ENCODE measurements at places on chromosomes 4 and X. TPM values are rescaled to one million over a fixed set of nuclear protein-coding genes. Genes with fewer than 3 reads are reported as not detected.

DNA sequence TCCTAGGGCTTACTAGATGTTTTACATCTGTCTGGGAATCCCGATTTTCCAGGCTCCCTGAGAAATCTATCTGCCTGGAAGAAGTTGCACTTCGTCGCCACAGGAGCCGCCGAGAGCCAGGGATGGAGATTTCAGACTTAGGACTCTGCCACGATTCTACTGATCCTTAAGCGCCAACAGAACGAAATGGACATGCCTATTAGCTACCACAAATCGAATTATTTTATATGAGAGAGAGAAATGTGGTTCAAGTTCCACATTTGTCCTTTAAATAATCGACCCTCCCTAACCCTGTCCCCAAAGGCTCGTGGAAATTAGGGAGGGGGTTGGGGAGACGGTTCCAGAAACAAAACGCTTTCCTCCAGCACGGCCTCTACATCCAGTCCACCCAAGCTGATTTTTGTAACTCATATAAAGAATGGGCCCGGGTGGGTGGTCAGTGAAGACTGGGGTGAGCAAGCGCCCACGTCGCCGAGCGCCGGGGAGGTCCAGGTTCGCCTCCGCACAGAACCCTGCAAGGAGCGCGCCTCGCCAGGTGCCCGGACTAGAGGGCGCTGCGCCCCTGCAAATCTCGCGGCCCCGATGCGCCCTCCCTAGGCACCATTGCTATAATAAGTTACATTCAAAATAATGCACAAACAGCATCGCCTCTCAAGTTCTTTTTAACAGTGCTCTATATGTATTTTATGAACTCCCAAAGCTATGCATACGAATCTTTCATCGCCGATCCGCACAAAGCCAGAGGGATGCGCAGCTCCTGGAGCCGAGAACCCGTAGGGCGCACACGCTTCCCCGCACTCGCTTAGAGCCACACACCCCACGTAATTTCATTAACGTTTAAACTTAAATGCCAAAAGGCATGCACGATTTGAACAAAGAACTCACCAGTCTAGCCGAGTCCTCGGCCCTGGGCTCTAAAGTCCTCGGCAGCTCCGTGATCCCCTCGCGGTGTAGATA lies 2.1 kb upstream of the FAT1 start:
- H3K4me1 ChIP-seq: peaks cover 31% of the 10 kb centered on the region
- no peaks in the 10 kb centered on the region for H3K36me3 ChIP-seq
- peak overlapping the region; percentile 88 for H3K4me3 ChIP-seq
- H3K27ac ChIP-seq: peak overlapping the region; percentile 86
- peak; percentile 93 for DNase-seq

- no peaks in the 10 kb centered on the region for H3K27me3 ChIP-seq
- no peak for DNase-seq
- peaks cover 37% of the 10 kb centered on the region for H3K4me1 ChIP-seq
- no peaks in the 10 kb centered on the region for H3K36me3 ChIP-seq
These were observed 5.2 kb upstream of the PGRMC1 start for GRCh38 chrX:119230850-119231249.

DNA sequence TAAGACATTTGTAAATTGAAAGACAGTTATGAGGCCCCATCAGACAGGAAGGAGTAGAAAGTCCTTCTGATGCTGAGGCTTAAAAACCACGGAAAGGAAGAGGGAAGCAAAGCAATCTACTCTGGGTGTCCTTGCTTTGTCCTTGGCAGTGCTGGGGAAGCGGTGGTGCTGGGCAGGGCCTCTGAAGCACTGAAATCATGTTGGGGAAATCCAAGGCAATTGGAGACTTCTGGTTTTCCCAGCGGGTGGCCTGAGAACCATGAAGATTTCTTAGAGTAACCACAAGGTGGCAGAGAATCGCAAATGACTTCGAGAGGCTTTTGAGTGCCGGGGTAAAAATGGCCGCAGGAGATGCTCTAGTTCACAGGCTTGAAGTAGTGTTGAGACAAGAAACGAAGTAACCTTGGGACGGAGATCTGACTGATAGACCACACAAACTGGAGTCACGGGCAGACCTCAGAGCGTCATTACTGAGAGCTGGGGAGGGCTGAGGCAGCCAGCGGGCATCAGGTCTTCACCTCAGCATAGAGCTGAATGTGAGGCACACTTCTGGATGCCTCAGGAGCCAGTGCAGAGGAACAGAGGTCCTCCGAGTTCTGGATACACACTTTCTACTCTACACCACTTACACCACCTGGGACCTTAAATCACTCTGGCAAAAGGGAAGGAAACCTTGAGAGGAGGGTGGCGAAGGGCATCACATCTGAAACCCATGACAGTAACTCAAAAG lies 130.7 kb upstream of the GPRIN3 start:
- peak; percentile 65 for DNase-seq
- H3K27me3 ChIP-seq: no peaks in the 10 kb centered on the region
- H3K4me3 ChIP-seq: no peak overlapping the region

GRCh38 chr4:124973716-124974115 lies 261.2 kb upstream of the ANKRD50 start:
- no peak for DNase-seq
- H3K4me3 ChIP-seq: no peak overlapping the region
- H3K27ac ChIP-seq: no peak overlapping the region
- H3K4me1 ChIP-seq: peaks cover 11% of the 10 kb centered on the region
- H3K27me3 ChIP-seq: no peaks in the 10 kb centered on the region

GRCh38 chr4:12221031-12221430 lies 792.3 kb upstream of the HS3ST1 start:
- H3K36me3 ChIP-seq: no peaks in the 10 kb centered on the region
- no peaks in the 10 kb centered on the region for H3K27me3 ChIP-seq
- H3K4me3 ChIP-seq: no peak overlapping the region

- H3K4me3 ChIP-seq: peak overlapping the region; percentile 89
- H3K4me1 ChIP-seq: peaks cover 21% of the 10 kb centered on the region
- H3K27ac ChIP-seq: peak overlapping the region; percentile 41
- DNase-seq: peak; percentile 17
- H3K36me3 ChIP-seq: no peaks in the 10 kb centered on the region
These were observed 448 bp upstream of the SCFD2 start for GRCh38 chr4:53366301-53366716.

GABRE gene
- 13.0 TPM for polyA plus RNA-seq

- no peak overlapping the region for H3K4me3 ChIP-seq
- H3K36me3 ChIP-seq: no peaks in the 10 kb centered on the region
- H3K27me3 ChIP-seq: no peaks in the 10 kb centered on the region
- H3K27ac ChIP-seq: no peak overlapping the region
These were observed 97.3 kb downstream of the GEMIN8 start for GRCh38 chrX:13932416-13932815.

GRCh38 chrX:118594697-118595420 lies 99.2 kb downstream of the DOCK11 start:
- H3K4me3 ChIP-seq: no peak overlapping the region
- H3K36me3 ChIP-seq: no peaks in the 10 kb centered on the region
- H3K4me1 ChIP-seq: no peaks in the 10 kb centered on the region
- DNase-seq: no peak
- no peak overlapping the region for H3K27ac ChIP-seq
- no peaks in the 10 kb centered on the region for H3K27me3 ChIP-seq

- H3K4me3 ChIP-seq: no peak overlapping the region
- H3K27ac ChIP-seq: no peak overlapping the region
- H3K36me3 ChIP-seq: no peaks in the 10 kb centered on the region
- H3K27me3 ChIP-seq: no peaks in the 10 kb centered on the region
- no peak for DNase-seq
- H3K4me1 ChIP-seq: no peaks in the 10 kb centered on the region
These were observed 11.4 kb downstream of the MAOB start for GRCh38 chrX:43870758-43871419.

GRCh38 chr4:119261986-119262385 lies 49.5 kb downstream of the USP53 start:
- H3K4me1 ChIP-seq: no peaks in the 10 kb centered on the region
- DNase-seq: no peak
- no peak overlapping the region for H3K27ac ChIP-seq
- H3K4me3 ChIP-seq: no peak overlapping the region
- H3K27me3 ChIP-seq: no peaks in the 10 kb centered on the region

DNA sequence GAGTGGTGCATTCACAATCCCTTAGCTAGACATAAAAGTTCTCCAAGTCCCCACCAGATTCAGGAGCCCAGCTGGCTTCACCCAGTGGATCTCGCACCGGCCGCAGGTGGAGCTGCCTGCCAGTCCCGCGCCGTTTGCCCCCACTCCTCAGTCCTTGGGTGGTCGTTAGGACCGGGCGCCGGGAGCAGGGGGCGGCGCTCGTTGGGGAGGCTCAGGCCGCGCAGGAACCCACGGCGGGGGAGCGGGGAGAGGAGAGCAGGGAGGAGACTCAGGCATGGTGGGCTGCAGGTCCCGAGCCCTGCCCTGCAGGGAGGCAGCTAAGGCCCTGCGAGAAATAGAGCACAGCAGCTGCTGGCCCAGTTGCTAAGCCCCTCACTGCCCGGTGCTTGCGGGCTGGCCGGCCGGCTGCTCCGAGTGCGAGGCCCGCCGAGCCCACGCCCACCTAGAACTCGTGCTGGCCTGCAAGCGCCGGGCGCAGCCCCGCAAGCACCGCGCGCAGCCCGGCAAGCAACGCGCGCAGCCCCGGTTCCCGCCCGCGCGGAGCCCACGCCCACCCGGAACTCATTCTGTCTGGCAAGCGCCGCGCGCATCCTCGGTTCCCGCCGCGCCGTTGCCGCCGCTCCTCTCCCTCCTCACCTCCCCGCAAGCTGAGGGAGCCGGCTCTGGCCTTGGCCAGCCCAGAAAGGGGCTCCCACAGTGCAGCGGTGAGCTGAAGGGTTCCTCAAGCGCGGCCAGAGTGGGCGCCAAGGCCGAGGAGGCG lies 153.5 kb downstream of the SLC7A11 start:
- no peaks in the 10 kb centered on the region for H3K36me3 ChIP-seq
- no peak overlapping the region for H3K4me3 ChIP-seq
- H3K27ac ChIP-seq: no peak overlapping the region
- no peaks in the 10 kb centered on the region for H3K27me3 ChIP-seq

LRCH2 gene
- 1.0 TPM for polyA plus RNA-seq

ATP1B4 gene
- not detected for polyA plus RNA-seq

ABCB7 gene
- 5.5 TPM for polyA plus RNA-seq

GRCh38 chr4:81623434-81623833 lies 151.7 kb upstream of the RASGEF1B start:
- no peaks in the 10 kb centered on the region for H3K4me1 ChIP-seq
- no peaks in the 10 kb centered on the region for H3K27me3 ChIP-seq
- no peak overlapping the region for H3K27ac ChIP-seq
- H3K4me3 ChIP-seq: no peak overlapping the region

- H3K36me3 ChIP-seq: no peaks in the 10 kb centered on the region
- no peaks in the 10 kb centered on the region for H3K4me1 ChIP-seq
- DNase-seq: no peak
- H3K27me3 ChIP-seq: no peaks in the 10 kb centered on the region
- no peak overlapping the region for H3K4me3 ChIP-seq
These were observed 34.6 kb downstream of the EFHC2 start for GRCh38 chrX:44308869-44309268.

All from GM23248 (cell line).